ENCODE measurements at places on chromosomes 4 and X.

DNA sequence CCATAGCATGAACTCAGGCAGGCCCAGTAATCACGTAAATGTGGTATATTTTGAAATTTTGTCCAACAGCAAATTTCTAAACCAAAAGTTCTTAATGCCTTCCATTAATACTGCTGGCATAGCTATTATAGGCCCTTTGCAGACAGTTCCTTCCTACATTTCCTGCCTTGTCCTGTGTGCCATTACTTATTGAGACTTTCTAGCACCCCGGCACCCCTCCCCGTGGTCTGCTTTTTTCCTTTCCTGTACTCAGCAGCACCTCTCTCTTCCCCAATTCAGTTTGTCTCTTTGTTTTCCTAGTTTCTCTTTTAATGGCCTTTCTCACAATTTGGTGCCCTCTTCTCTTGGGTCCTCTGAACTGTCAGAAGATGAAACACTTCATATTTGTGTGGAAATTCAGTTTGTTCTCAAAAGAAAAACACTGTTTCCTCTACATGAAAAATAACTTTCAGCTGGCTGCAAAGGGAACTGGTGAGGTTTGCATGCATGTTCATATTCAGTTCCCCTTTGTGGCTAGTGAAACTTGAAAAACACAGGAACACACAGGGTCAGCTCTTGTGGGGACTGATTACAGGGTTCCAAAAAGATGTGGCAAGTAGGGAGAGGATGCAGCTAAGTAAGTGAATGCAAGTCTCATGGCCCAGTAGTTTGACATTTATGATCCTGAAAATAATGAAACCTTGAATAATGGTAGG lies 17.1 kb downstream of the GPR34 start:
- H3K27ac ChIP-seq: no peak overlapping the region
- no peaks in the 10 kb centered on the region for H3K36me3 ChIP-seq
- no peaks in the 10 kb centered on the region for H3K27me3 ChIP-seq
- H3K4me1 ChIP-seq: no peaks in the 10 kb centered on the region
- DNase-seq: no peak

DNA sequence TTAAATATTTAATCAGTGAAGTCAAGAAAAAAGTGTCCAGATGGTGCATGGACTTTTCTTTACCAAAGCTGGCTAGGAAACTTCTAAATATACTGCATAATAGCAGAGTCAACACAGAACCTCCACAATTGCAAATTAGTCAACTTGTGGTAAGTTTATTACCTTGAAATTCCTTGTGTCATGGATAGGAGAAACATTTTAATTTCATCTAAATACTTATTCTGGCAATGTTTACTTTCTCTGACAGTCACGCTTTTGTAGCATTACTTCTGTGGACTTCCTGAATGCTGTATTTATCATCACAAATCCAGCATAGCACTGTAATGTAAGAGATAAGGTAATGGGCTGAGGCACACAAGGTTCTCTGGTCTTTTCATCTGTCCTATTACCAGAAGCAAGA lies 2266.1 kb downstream of the PCDH7 start:
- no peaks in the 10 kb centered on the region for H3K27me3 ChIP-seq
- no peaks in the 10 kb centered on the region for H3K4me1 ChIP-seq
- H3K27ac ChIP-seq: no peak overlapping the region
- H3K4me3 ChIP-seq: no peak overlapping the region

DNA sequence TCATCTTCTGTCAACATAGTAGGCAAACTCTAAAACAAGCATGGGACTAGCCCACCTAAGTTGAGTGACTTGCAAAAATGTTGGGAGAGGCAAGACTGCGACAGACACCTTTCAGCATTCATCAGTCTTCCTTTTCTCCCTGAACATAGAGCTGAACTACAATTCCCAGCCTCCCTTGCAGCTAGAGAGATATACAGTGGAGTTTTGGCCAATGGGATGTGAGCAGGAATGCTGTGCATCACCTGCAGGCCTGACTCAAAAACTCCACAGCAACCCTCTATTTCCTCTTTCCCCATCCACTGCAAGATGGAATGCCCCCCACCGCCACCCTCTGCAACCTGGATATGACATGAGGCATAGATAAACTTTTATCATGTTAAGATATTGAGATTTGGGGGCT lies 66.5 kb downstream of the PDHA1 start:
- DNase-seq: no peak
- H3K27me3 ChIP-seq: no peaks in the 10 kb centered on the region
- H3K27ac ChIP-seq: no peak overlapping the region
- H3K4me1 ChIP-seq: no peaks in the 10 kb centered on the region

- H3K4me3 ChIP-seq: no peak overlapping the region
- no peak for DNase-seq
- no peaks in the 10 kb centered on the region for H3K27me3 ChIP-seq
- no peaks in the 10 kb centered on the region for H3K36me3 ChIP-seq
- no peak overlapping the region for H3K27ac ChIP-seq
- no peaks in the 10 kb centered on the region for H3K4me1 ChIP-seq
Observed at GRCh38 chr4:94352163-94352562, 9.5 kb upstream of the HPGDS start.

GRCh38 chr4:78624048-78624447 lies 72.5 kb downstream of the ANXA3 start:
- no peak for DNase-seq
- H3K4me3 ChIP-seq: no peak overlapping the region
- peak overlapping the region; percentile 19 for H3K27ac ChIP-seq

- no peaks in the 10 kb centered on the region for H3K4me1 ChIP-seq
- H3K4me3 ChIP-seq: no peak overlapping the region
- H3K27me3 ChIP-seq: no peaks in the 10 kb centered on the region
Observed at GRCh38 chr4:126965877-126966276, 666.9 kb upstream of the INTU start.

DNA sequence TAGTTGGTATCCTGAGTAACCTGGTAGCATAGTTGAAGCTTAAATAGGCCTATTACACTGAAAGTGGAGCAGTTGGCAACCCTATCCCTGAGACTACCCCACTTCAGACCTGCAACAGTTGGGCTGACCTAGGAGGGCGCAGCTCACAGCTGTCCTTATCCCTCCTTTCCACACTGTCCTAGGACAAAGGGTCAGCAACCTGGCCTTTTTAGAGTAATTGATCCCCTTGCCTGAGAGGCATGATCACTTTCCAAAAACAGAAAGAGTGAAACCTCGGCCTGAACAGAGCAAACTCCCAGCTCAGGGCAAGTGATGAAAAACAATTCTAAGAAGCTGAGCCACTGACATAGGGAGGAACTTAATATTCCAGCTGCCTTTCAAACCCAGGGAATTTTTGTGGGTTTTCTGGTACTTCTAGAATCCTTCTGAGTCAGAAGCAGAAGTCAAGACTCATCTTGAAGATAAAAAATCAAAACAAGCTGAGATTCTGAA lies 94.9 kb upstream of the MYOZ2 start:
- DNase-seq: no peak
- no peak overlapping the region for H3K4me3 ChIP-seq
- H3K36me3 ChIP-seq: no peaks in the 10 kb centered on the region

GRCh38 chr4:42152507-42153504 lies at the start of gene BEND4:
TSS of gene BEND4 (minus strand) at chr4:42152655. CDS start at chr4:42152143, 512 bp downstream.
- no peak for DNase-seq
- peaks cover 10% of the 10 kb centered on the region for H3K27me3 ChIP-seq
- peak within 1 kb of the TSS; percentile 34 for H3K4me3 ChIP-seq
- H3K4me1 ChIP-seq: peaks cover 5% of the 10 kb centered on the region

GRCh38 chr4:74133786-74134499 lies 24.0 kb upstream of the MTHFD2L start:
- H3K27me3 ChIP-seq: no peaks in the 10 kb centered on the region
- DNase-seq: peak; percentile 2
- no peak overlapping the region for H3K4me3 ChIP-seq
- H3K4me1 ChIP-seq: no peaks in the 10 kb centered on the region
- no peaks in the 10 kb centered on the region for H3K36me3 ChIP-seq

DNA sequence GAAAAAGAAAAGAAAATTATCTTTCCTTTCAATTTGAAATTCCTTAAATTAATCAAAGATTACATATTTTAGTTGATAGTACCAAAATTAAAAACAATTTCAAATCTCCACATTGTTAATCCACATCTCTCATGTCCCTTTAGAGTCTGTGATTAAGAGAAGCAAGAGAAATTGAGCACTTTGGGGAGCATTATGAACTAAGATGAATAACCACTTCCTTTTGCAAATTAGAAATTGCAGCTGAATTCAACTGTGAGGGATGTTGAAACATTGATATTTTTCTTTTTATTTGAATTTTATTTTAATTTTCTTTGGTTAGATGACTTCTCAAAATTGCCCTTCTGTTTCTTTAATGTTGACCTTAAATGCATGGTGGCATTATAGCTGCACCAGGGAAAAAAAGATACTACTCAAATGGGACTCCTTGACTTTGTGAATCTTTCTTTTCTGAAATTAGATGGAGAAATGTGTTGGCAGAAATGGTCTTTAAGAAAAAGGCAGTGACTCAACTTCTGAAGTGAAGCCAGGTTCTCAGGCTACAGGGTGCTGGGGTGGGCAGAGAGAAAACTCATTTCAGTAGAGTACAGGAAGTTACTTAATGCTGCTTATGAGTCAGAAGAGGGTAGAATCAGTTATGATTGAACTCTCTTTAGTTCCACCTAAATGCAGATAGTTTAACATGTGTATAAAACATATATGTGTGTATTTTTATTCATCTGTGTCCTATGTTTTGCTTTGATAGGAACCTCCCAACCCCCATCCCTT lies 92.0 kb upstream of the TNIP3 start:
- H3K36me3 ChIP-seq: no peaks in the 10 kb centered on the region
- no peaks in the 10 kb centered on the region for H3K27me3 ChIP-seq
- H3K27ac ChIP-seq: no peak overlapping the region
- H3K4me3 ChIP-seq: no peak overlapping the region
- DNase-seq: no peak

DNA sequence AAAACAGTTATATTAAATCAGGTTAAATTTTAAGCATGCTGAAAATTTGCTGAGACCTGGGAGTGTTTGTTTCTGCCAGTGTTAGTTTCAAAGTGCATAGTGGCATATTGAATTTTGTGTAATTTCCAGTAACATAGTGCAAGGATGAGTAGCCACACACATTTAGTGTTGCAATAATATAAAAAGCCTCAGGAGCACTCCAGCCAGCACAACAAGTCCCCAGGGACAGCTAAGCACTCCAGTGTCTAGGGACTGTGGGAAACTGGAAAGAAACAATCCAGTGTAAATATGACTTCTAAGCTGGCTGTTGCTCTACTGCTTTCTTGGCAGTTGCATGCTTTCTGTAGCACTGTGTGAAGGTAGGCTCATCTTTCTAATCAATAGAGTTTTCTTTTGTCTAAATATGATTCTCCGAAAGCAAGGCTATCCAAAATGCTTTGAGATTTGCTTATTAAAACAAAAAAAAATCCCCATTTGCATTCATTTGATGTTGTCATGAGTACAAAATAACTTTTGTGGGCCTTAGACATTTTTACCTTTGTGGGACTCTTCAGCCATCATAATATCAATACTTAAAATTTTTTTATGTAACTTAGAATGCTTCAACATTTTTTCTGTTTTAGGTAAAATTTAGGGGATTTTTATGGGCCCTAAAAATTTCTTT lies 24.2 kb upstream of the CXCL2 start:
- H3K36me3 ChIP-seq: no peaks in the 10 kb centered on the region
- peaks cover 5% of the 10 kb centered on the region for H3K4me1 ChIP-seq
- H3K4me3 ChIP-seq: no peak overlapping the region
- H3K27me3 ChIP-seq: no peaks in the 10 kb centered on the region

- peaks cover 8% of the 10 kb centered on the region for H3K4me1 ChIP-seq
- peak overlapping the region; percentile 83 for H3K27ac ChIP-seq
Observed at GRCh38 chrX:150504397-150505182, 63.8 kb upstream of the MTM1 start.

GRCh38 chr4:94530073-94530472 lies 78.3 kb downstream of the PDLIM5 start:
- H3K36me3 ChIP-seq: no peaks in the 10 kb centered on the region
- H3K4me3 ChIP-seq: no peak overlapping the region
- DNase-seq: no peak
- peaks cover 79% of the 10 kb centered on the region for H3K4me1 ChIP-seq
- H3K27me3 ChIP-seq: no peaks in the 10 kb centered on the region
- H3K27ac ChIP-seq: no peak overlapping the region

DNA sequence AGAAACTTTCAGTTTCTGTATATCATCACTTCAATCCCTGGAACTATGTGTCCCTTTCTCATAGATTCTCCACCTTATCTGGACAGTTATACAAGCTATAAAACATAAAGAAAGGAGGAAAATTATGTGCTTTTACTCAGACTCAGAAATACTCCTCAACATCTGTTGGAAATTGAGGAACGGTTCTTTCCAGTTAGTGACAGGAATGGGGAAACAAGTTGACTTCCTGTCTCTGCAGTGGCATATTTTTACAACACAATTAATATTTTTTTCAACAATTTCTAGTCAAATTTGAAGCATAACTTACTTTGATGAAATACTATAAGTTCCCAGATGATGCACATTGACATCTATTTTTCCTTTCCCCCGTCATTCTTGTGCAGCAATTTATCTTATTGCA lies 27.9 kb downstream of the ABHD18 start:
- H3K4me1 ChIP-seq: no peaks in the 10 kb centered on the region
- no peak overlapping the region for H3K27ac ChIP-seq
- H3K36me3 ChIP-seq: no peaks in the 10 kb centered on the region
- H3K27me3 ChIP-seq: no peaks in the 10 kb centered on the region

DNA sequence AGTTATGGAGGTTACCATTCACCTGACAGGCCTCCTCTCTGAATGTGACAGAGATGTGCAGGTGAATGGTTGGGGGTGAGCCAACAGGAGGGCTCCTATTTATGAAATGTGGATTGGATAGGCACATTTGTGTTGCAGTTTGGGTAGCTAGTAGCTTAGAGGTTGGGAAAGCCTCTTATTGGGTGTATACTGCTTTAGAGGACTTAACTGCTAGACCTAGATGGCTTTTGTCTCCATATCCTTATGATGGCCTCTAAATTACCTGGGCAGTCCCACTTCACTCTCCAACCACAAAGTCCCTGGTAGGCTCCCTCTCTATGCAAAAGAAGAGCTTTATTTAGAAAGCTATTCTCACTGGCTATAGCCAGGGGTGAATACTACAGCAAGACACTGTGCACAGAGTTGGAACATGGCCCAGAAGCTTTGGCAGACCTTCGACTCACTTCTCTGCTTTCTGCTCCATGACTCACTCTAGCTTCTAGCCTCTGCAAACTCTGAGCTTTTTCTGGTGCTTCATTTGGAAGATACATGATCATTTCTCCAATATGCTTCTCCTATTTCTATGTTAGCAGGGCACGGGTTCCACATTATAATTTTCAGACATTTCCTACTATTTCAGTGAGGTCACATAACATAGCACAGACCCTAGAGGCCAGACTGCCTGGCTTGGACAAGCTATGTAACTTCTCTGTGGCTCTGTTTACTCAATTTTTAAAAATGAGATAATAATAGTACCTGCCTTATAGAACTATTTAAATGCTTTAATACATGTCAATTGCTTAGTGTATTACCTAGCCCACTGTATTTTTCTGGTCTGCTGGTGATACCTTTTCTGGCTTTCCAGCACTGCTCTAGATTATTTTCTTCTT lies 6.0 kb upstream of the VGLL1 start:
- no peak for DNase-seq
- H3K36me3 ChIP-seq: no peaks in the 10 kb centered on the region
- peaks cover 12% of the 10 kb centered on the region for H3K4me1 ChIP-seq
- H3K4me3 ChIP-seq: no peak overlapping the region
- no peaks in the 10 kb centered on the region for H3K27me3 ChIP-seq
- H3K27ac ChIP-seq: no peak overlapping the region

GRCh38 chr4:82721819-82722423 lies 76.7 kb downstream of the SCD5 start:
- DNase-seq: no peak
- H3K27me3 ChIP-seq: no peaks in the 10 kb centered on the region
- no peaks in the 10 kb centered on the region for H3K36me3 ChIP-seq
- H3K4me3 ChIP-seq: no peak overlapping the region
- no peak overlapping the region for H3K27ac ChIP-seq

All from esophagus squamous epithelium (tissue), 5 donors.